ENCODE measurements at places on chromosomes 5 and 9.
A peak's percentile ranks its signal among the peaks of the same experiment; 100 is the strongest.

DNA sequence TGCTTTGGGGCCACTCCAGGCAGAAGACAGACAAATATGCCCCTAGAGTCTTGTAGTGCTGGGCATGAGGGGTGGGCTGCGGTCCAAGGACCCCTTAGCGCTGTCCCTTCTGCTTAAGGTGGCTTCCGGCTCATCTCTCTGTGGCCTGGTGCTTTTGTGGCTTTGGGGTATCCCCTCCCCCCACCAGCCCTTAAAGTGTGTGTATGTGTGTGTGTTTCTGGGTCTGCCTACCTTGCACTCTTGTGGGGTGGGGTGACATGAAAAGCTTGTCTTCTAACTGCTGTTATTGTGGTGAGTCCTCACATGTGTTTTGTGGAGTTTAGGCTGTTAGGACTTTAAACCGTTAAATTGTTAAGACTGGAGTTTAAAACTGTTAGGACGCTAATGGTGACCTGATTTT is 23.6 kb downstream of the MARCHF6 start:
- no peak for DNase-seq

DNA sequence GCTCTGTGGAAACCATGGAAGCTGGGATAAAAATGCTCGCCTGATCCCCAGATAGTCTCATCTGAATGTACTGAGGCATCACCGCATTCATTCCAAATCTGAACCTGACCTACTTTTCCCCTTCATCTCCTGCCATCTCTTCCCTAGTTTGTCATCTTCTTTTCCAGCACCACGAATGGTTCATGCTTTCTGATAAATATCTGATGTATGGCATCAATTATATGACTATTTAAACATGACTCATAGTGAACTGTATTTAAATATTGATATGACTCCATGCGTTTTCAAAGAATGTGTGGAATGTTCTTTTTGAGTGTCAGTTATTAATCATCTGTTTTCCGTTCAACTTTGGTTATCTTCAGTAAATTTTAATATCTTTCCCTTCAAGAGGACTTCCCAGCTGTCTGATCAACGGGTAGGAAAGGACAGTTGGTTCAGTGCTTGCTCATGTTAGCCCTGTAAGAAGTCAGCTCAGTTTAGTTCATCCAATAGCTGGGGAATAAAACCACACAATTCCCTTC is 21.1 kb downstream of the BASP1 start:
- DNase-seq = no peak

GRCh38 chr9:127991757-127992274 is 11.0 kb upstream of the EEIG1 start:
- no peak for DNase-seq

DNA sequence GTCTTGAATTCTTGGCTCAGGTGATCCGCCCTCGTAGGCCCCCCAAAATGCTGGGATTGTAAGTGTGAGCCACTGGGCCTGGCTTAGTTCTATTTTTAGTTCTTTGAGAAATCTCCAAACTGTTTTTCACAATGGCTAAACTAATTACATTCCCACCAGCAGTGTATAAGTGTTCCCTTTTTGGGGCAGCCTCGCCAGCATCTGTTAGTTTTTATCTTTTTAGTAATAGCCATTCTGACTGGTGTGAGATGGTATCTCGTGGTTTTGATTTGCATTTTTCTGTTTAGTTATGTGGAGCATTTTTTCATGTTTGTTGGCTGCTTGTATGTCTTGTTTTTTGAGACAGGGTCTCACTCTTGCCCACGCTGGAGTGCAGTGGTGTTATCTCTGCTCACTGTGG is 28.2 kb downstream of the CNOT6 start:
- DNase-seq = no peak

- no peak for DNase-seq
Observed at GRCh38 chr9:99360026-99360425, 137.9 kb downstream of the SEC61B start.

- DNase-seq = no peak
Observed at GRCh38 chr9:86764221-86764624, 183.1 kb downstream of the GAS1 start.

DNA sequence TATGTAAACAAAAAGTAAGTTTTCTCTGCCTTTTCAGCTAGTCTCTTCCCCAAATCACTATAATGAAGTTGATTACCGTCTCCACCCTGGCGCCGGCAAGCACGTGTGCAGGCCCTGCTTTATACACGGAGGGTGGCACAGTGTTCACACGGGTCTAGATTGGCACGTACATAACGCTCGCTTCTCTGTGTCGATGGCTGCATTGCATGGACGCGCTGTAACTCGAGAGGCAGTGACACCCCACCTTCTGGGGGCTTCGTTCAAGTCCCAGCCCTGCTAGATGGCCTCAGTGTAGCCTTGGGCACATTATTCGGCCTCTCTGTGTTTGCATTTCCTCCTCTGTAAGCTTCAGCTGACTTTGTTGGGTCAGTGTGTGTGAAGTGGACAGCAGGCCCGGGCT is 223.9 kb downstream of the FANCC start:
- no peak for DNase-seq

GRCh38 chr9:92242260-92243136 is 51.0 kb downstream of the IARS1 start:
- DNase-seq = no peak

DNA sequence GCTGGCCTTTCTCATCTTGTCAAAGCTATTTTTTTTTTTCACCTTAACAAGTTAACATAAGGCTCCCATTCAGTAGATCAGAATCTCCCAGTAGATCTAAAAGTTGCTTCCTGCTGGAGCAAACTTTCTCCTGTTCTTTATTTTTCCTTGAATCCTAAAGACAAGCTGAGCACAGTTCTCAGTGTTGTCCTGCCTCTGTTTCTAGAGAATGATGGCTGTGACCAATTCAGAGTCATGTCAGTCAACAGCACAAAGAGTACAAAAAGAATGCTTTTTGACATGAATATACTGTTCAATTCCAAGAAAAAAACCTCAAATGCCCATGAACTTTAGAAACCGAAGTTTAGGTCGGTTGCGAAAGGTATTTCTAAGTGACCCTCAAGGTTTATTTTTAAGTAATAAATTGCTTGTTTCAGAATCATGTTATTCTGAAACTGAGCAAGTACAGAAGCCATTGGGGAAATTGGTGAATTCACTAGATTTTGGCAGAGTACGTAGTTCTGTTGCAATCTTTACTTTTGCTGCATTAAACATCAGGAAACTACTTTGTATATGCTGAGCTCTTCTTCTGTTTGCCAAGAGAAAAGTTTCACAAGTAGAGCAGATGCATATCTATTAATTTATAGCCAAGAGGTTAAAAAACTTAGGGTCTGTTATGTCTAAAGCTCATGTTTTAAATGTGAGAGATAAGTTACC is 161.7 kb upstream of the RPS23 start:
- no peak for DNase-seq

GRCh38 chr9:129554649-129555048 is 66.3 kb downstream of the C9orf50 start:
- no peak for DNase-seq

DNA sequence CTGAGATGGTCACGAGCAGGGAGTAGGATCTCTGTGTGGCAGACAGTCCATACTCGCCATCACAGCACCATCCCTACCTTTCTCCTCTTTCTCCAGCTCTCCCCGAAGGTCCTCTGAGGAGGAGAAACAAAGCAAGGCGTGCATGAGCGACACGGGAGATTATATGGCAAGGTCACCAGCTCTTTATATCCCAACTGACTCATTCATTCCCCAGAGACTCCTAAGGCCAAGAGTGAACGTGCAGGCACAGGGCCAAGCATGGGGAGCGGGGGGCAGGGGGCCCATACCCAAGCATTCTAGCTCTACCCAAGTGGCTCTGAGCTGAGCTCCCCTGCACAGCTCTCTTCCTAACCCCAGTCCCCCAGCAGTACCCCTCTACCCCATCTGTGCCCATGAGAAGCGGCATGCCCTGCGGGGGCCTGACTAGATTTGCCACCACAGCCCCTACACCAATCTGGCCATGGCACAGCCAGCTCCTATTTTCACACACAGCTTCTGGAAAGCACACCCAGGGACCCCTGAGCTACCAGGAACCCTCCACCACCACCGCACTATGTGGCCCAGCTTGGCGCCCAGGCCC is 6.8 kb downstream of the TRIM7 start:
- DNase-seq = no peak

DNA sequence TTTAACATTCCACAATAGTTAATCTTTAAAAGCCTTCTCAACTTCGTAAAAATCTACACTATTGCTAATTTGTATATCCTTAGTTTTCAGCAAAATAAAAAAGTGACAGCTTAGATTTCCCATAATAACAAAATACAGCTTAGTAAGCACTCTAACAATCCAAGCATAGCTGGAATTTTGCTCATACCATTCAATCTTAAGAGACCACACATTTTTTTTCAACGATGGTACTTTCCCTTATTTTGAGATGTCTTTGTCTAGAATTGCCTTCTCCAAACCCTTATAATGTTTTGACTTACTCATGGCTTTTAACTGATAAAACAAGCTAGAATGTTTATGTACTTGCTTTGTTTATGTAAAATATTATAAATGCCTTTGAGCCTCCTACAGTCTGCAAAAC is 65.6 kb downstream of the HOMER1 start:
- no peak for DNase-seq

DNA sequence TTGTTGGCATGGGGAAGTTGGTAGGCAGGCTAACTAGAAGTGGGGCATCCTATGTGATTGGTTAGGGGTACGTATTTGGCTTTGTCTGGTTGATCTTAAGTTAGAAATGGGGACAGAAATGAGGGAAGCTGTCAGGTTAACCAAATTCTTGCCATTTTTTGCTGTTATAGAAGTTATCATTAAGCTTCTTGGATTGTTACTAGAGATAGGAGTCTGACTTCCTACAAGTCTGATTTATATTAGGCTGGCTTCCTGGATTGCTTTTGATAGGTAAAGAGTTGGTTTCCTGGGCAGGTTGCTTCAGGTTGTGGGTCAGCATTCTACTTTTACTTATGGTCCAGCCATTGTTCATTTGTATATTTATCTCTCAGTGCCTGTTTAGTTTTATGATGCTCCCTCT is 216.9 kb downstream of the TLE4 start:
- no peak for DNase-seq

GRCh38 chr5:177447611-177448243 is 1.1 kb downstream of the PRR7 start:
- DNase-seq = peak; percentile 78

DNA sequence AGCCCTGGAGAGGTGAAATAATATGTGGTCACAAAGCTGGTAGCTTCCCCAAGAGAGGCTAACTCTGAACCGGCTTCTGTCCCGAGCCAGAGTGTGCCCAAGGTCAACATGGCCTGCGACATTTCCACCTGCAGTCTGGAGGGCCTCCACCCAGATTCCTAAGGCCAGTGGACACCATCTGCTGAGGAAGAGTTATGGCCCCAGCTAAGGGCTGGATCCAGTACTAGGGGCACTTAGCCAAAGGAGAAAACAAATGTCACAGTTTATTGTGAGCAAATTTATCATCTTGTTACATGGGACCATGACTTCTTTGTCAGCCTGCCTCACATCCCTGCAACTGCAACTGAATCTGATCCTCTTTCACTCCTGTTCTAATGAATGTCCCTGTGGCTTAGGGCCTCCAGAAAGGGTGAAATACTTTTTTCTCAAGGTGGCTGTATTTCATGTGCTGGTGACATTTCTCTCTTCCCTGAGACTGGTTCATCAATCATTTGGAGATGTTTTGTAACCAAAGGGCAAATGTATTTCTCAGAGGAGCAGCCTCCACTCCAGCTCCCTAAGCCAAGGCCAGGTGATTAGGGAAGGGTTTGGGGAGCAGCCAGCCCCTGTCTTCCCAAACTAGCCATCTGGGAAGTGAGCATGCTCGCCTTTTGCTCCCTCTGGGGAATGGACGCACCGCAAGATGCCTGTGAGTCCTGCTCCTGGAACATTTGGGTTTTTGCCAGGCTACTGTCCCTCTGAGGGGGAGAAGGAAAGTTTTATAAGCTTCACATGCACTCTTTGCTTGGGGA is 148.3 kb downstream of the CMYA5 start:
- DNase-seq = peak; percentile 28

- no peak for DNase-seq
Observed at GRCh38 chr9:104675611-104676010, 18.7 kb upstream of the OR13D1 start.

DNA sequence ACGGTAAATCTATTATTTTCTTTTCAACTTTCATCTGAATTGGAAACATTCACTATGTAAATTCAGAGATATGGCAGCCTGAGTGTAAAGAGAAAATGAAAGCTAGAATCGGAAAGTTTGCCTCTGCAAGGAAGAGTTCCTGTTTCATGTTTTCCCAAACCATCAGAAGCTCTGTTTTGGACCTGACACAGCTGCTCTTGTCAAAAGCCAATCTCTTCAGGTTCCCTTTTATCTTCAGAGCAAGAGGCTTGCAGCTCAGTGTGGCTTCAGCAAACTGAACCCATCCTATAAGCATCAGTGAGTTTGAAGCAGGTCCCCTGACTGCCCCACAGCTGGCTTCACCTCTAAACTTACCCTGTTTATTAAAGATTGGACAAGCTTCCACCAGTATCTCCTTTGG is 1099.7 kb downstream of the DTWD2 start:
- DNase-seq = no peak

DNA sequence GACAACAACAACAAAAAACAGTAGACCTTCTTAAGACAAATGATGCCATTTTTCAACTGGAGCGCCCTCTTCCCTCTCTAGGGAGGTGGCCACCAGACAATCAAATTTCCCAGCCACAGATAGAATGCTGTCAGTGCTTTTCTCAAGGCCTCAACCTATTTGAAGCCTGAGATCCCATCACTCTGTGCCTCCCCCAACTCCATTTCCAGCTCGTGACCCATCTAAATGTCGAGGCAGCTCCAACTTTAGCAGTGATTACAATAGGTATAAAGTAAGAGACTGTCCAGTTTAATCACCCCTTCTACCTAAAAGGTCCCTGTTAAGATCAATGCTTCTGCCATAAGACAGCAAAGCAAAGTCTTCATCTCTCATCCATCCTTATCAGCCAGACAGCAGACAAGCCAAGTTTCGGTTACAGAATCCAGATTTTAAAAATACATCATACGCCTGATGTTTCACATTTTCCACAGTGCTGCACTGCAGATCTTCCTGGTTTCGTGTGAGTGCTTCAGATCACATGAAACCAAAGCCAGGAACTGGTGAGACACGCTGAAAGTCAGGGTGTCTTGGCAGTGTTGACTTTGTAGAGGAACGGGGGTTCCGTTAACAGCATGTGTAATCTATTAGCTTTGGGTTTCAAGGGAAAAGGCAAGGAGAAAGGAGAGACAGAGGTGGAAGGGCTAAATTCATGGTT is 447.8 kb downstream of the ENC1 start:
- DNase-seq = no peak

- peak; percentile 42 for DNase-seq
Observed at GRCh38 chr9:121989010-121989409, 104.1 kb downstream of the TTLL11 start.

GRCh38 chr9:68705531-68706362 is 707 bp downstream of the PIP5K1B start:
- DNase-seq = no peak

GRCh38 chr9:129867136-129868022 is 32.1 kb downstream of the USP20 start:
- DNase-seq = peak; percentile 85

DNA sequence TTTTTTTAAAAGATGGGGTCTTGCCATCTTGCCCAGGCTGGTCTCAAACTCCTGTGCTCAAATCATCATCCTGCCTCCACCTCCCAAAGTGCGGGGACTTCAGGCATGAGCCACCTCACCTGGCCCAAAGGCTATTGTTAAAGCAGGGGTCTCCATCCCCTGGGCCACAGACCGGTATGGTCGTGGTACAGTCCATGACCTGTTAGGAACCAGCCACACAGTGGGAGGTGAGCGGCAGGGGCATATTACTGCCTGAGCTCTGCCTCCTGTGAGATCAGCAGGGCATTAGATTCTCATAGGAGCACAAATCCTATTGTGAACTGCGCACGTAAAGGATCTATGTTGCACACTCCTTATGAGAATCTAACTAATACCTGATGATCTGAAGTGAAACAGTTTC is 7.3 kb upstream of the NOL6 start:
- DNase-seq = no peak

Measured in activated CD8-positive, alpha-beta memory T cell treated with anti-CD3 and anti-CD28 coated beads for 24 hours (primary cell).